Omental fat pad (tissue), 4 donors: ENCODE measurements at places on chromosomes 11 and 22.

DNA sequence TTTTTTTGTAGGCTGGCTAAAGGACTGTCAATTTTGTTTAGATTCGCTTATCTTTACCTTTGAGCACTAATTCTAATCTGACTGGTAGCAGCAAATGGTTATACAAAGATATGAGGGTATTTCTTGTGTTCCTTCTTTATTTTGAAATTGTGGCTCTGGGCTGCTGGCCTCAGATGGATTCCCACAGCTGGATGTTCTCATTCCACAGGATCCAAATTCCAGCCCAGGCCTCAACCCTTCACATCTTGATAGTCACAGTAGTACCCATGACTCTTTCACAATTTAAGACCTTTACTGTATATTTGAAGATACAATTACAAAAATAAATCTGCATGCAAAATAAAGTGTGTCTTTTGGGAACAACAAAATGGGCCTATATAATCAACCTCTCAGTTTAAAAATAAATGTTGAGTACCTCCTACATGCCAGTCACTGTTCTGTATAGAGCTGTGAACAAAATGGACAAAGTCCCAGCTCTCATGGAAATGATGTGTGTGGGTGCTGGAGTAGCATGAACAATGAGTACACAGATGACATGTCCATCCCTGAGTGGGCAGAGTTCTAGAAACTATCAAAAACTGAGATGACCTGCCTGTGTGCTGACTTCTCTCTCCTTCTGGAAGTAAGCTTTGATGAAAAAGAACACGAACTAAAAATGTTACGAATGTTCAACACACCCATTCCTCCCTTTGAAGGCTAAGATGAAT lies 51.7 kb upstream of the FBXO3 start:
- DNase-seq = no peak

GRCh38 chr11:132763503-132763902 lies 768.8 kb downstream of the OPCML start:
- DNase-seq = no peak

DNA sequence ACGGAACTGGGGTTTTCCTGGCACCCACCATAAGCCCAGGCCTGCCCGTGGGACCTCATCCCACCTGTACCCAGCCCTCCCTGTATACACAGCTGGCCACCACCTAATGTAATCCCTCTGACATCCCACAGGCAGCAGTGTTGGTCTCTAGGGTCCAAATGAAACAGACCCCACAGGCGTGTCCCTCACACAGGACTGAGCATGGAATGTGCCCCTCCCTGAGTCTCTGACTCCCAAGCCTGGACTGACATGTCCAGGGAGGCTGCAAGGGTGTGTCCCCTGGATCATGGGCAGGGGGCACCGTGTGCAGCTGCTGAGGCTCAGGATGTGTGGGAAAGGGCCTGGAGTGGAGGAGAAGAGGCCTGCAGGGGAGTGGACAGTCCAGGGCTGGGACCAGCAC lies 50.6 kb upstream of the PPARA start:
- DNase-seq = no peak

DNA sequence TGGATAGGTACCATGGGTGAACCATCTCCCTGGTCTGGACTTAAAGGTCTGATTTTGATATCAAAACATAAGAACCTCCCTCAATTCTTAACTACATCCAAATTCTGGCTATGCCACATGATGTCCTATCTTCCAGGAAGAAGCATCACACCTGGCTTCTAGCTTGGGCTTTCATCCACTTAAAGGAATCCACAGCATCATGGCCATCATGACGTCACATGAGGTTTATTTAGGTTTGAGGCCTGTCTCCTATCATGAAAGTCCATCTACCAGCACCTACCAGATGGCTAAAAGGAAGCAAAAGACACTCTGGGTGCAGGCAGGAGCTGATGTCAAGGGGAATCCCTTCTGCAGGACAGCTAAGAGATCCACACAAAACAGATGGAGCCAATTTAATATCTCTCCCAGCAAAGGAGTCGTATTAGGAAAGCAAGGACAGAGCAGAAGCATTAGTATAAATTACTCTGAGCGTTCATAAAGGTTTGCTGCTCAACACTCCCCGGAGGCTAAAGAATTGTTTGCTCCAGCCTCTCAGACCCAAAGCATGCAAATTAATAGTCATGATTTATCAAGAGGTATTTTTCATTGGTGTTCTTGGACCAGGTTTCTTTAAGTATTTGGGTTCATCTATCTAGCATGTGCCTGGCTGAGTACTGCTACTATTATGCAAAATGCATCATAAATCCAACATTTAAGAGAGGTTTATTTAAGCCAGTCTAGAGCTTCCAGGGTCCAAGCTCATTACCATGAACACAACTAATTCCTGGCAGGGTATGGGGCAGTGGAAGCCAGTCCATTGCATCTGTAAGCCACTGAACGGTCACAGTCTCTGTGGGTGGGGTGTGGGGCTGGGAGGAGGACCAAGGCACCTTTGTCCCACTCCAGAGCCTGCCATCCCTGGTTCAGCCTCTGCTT lies 47.2 kb downstream of the GALNT18 start:
- DNase-seq = no peak

DNA sequence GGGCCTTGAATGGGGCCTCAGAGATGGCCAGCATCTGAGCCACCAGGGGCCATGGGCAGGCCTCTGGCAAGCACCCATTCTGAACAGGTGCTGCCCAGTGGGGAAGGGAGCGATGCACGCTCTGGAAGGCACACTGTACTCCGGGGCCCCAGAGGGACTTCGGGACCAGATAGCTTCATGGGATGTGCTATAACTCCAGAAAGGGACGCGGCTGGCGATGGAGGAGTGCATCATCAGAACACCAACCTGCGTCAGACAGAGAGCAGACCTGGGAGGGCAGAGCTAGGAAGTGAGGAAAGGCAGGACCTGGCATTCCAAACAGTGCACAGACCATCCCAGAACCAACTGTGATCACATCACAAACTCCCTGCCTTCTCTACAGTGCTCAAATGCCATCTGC lies 16.8 kb downstream of the DGCR2 start:
- DNase-seq = no peak
